Esophagus squamous epithelium (tissue), 5 donors: ENCODE measurements at places on chromosomes 7 and 10.

GRCh38 chr10:97028126-97028831, 157.5 kb downstream of the SLIT1 start:
- DNase-seq = no peak

DNA sequence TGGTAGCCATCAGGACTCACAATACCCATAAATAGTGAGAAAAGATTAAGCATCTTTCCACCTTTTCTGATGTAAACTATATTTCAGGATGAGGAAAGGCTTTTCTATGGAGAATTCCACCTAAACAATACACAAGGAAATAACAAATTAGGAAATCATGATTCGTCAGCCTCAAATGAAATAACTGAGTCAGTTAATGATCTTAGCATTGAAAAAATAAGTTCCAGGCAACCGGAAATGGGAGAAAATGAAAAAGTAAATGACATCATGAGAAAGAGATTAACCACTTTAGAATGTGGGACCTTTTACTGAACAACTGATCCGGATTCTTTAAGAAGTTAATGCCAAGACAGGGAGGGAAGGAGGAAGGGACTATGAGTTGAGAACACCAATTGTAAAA, 742.3 kb downstream of the TNS3 start:
- DNase-seq = no peak

GRCh38 chr7:100620804-100621203, 8.5 kb downstream of the MOSPD3 start:
- DNase-seq = no peak

DNA sequence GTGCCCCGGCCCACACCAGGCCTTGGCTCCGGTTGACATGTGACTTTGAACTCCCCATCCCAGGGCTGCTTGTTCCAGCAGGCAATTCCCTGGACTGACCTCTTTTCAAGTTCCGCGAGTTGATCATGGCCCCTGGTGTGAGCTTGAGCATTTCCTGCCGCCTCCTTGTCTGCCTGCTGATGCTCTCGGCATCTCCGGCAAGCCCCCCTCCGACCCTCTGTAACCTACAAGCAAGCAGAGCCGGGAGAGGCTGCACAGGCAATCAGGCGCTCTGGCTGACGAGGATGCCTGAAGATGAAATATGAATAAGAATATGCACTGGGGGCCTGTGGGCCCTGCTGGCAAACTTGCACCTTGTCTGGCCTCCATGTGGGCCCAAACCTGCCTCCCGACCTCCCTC, 304.9 kb upstream of the MKI67 start:
- no peak for DNase-seq

- DNase-seq = no peak
Observed at GRCh38 chr10:59047180-59047579, 129.3 kb upstream of the PHYHIPL start.

DNA sequence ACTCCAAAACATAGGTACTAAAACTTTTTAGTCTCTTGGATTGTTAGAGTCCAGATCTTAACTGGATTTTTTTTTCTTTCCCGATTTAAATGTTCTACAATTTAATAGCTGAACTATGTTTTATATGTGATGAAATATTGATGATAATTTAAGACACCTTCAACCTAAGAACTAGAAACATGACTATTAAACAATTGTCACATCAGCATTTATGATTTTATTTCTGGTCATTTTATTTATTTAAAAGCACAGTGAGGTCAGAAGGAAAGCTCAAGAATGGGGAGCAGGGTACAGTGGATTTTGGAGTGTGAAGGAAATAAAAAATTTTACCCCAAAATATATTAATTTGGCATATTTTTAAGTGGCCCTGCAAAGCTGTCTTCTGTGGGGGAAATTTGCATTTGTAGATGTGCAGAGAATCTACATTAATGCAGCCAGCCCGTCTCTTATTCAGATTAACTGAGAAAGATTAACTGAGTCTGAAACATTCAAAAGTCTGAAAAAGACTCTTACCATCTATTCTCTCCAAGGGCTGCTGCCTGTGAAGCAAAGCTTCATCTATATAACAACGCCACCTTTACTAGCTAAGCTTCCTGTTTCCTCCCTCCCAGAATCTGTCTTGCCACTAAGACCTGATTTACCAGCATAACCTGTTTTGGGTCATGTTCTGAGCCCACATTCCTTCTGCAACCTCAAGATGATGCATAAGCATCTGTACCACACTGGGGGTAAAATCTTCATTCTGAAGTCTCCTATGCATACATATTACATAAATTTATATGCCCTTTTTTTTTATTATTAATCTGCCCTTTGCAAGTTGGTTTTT, 86.4 kb downstream of the TMEM106B start:
- DNase-seq = no peak

DNA sequence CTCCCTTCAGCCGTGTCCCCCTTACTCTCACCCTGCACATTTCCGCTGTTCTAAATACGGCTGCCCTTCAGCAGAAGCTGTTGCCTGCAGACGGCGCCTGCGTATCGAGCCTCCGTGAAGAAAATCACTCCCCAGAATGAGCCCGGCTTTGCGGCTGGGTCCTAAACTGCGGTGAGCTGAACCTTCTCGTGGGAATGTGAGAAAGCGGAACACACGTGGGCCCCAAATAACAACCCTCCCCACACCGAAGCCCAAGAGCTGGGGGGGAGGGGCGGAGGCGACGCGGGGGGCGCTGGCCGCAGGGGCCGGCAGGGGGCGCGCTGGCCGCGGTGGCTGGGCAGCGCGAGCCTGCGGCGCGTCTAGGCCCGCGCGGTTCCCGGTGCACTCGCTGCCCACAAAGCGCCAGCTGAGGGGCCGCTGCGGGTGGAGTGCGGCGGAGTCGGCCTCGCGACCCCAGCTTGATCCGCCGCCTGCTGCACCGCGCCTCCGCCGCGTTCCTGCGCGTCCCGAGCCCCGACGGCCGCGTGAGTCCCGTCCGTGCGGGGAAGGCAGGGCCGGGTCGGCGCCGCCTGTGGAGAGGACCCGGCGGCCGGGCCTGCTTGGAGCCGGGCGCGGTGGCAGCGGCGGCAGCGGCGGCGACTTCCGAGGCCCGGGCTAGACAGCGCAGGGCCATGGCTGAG, at the start of gene ZNF398:
ZNF398 (plus strand) TSS at position 382 of the 680 bp plus-strand sequence; CDS start at position 672, 290 bp downstream.
- DNase-seq = peak; percentile 35

DNA sequence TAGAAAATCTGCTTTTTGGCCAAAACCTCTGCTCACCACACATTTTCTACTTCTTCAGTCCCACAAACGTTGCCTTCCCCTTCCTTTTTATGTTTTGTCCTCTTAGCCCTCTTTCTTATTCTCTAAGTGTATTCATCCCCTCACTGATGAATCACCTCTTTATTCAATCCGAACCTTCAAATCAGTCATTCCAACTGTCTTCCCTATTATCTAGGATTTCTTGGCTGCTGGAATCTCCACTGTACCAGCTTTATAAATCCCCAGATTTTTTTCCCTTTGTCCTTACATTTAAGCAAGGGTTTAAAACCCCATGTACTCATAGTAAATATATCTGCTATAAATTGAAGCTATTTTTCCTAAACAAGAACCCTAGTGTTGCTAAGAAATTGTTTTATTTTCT, 176.9 kb downstream of the SEMA3A start:
- DNase-seq = no peak

GRCh38 chr7:42347616-42348015, 110.6 kb upstream of the GLI3 start:
- DNase-seq = no peak

- DNase-seq = no peak
Observed at GRCh38 chr7:147106746-147107145, 990.1 kb downstream of the CNTNAP2 start.

DNA sequence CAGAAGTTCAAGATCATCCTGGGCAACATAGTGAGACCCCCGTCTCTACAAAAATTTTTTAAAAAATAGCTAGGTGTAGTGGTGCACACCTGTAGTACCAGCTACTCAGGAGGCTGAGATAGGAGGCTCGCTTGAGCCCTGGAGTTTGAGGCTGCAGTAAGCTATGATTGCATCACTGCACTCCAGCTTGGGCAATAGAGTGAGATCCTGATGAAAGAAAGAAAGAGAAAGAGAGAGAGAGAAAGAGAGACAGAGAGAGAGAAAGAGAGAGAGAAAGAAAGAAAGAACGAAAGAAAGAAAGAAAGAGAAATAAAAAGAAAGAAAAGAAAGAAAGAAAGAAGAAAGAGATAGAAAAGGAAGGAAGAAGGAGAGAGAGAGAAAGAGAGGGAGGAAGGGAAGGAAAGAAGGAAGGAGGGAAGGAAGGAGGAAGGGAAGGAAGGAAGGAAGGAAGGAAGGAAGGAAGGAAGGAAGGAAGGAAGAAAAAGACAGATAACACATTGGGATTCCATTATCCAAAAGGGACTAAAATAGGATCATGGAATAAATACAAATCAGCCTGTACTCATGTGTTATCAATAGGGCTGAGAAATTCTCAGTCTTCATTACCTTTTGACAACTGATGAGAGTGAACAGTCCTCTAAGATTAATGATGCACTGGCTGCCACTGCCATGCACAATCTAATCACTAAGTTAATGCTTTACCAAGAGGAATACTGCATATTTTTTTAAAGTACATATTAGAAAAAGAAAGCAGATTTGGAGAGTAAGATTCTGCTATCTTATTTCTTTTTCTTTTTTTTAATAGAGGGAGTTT, 35.4 kb upstream of the WAC start:
- DNase-seq = no peak
